ENCODE measurements at places on chromosomes 1 and 21.

DNA sequence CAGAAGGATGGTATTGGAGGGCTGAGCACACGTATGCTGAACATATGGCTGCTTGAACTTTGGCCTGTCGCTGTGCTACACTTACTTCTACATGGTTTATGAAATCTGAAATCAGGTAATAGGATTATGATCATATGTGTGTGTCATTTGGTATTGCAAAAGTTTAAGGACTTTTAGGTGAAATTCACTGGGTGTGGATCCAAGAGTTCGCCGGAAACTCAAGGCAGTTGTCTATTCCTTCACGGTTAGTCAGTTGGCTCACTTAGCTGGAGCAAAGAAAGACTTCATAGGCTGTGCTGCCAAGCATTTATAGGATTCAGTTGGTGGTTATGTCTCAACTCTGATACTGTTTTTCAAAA lies 927 bp downstream of the UAP1 start:
- DNase-seq = no peak

- no peak for DNase-seq
Measured at GRCh38 chr21:31772674-31773555, 41.0 kb upstream of the SCAF4 start.

GRCh38 chr1:98696077-98696476 lies 34.6 kb downstream of the SNX7 start:
- no peak for DNase-seq

- no peak for DNase-seq
Measured at GRCh38 chr1:15916417-15916816, 59.5 kb downstream of the ZBTB17 start.

GRCh38 chr1:119097380-119097779 lies 43.1 kb downstream of the WARS2 start:
- no peak for DNase-seq

GRCh38 chr1:211698161-211699026 lies 23.0 kb upstream of the NEK2 start:
- DNase-seq = peak; percentile 85

DNA sequence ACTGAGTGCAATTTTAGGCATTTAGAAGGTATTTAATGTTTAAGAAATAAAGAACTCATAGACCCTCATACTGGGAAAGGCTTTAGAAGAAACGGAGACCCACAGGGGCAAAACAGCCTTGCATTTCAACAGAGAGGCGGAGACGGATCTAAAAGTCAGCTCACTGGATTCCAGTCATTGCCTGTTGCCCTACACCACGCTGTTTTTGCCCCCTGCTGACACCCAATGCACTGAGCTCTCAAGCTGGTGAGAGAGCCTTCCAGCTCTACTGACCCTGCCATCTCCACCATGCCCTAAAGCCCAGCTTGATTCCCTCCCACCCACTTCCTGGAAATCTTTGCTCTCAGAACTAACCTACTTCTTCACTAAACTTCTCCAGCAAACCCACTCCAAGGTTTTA lies 7.2 kb upstream of the TRAF3IP3 start:
- no peak for DNase-seq

All from midbrain (tissue), 1 donor.